ENCODE measurements at places on chromosomes 3 and 15. TPM values are rescaled to one million over a fixed set of nuclear protein-coding genes. Genes with fewer than 3 reads are reported as not detected.
A peak's percentile ranks its signal among the peaks of the same experiment; 100 is the strongest.

LRTM1 gene
- not detected for total RNA-seq

XYLB gene
- total RNA-seq: 3.1 TPM

CLDND1 gene
- 80.0 TPM for total RNA-seq

SLC25A20 gene
- 11.6 TPM for total RNA-seq

BCL2A1 gene
- not detected for total RNA-seq

DUOXA1 gene
- 0.98 TPM for total RNA-seq

ERICH6 gene
- total RNA-seq: not detected

CTXN2 gene
- not detected for total RNA-seq

HOMER2 gene
- total RNA-seq: 18.5 TPM

DNA sequence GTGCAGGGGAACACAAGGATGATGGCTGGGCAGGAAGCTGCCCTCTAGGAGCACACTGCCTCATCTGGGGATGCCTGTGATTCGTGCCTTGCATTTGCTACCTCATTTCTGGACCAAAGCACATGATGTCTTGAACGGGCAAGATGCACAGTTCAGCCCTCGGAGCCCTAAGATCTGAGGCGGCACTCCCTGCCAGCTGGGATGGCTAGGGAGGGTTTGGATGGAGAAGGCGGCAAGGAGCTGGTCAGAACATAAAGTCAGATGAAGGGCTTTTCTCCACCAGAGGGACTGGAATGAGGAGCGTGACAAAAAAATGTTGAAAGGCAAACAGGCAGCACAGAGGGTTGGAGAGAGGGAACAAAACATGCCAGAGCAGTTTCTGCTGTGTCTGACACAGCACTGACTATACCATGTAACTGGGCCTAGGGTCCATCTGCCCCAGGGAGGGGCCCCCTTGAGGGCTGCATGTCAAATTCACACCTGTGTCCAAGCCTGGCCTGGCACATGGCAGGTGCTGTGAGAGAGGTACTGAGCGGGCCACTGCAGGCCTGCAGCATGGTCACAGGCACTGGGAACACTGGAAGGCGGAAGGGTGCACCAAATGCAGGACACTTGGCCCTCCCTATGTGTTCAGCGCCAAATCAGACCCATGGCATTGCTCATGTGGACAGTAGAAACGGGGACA lies 21.7 kb downstream of the TMEM43 start:
- DNase-seq: no peak

DNA sequence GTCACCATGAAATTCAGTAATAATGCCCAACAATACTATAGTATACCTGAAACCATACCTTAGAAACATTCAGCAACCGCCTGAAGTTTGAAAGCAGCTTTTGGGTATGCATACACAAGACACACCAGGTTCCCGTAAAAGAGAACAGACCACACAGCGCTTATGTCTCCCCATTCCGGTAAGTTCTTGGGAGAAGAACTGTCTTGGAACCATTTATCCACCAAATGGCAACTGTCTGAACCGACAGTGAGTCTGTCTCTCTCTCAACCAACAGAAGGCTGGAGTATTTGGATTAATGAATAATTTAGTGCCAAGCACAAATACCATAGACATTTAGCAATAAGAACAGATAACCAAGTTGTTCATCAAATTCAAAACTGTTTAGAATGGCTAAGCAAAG lies 7.6 kb downstream of the RGMA start:
- no peak for DNase-seq

DNA sequence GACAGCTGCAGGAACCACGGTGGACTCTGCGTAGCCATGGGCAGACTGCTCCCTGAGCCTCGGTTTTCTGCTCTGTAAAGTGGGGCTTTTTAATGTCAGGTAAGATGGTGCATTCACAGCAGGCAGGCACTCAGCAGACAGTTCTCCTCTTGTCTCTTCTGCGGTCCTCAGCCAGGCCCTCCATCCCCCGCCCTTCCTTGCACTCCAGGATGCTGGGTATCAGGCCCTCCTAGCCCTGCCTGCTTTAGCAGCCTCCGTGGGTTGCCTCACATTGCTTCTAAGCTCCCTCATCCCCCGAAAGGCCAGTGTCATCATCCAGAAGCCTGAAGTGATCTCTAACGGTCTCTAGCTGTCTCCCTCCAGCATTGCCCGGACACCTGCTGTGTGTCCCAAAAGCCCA lies 115.7 kb downstream of the WNT7A start:
- DNase-seq: no peak

GRCh38 chr3:159994182-159994581 lies 5.5 kb downstream of the IL12A start:
- no peak for DNase-seq

DNA sequence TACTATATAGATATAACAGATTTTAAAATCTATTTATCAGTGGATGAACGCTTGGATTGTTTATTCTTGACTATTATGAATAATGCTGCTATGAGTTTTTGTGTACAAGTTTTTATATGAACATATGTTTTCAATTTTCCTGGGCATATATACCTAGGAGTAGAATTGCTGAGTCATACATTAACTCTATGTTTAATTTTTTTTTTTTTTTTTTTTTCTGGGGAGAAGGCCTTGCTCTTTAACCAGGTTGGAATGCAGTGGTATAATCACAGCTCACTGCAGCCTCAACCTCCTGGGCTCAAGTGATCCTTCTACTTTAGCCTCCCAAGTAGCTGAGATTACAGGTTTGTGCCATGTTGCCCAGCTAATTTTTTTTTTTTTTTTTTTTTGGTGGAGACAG lies 9.1 kb downstream of the CIDEC start:
- no peak for DNase-seq

DNA sequence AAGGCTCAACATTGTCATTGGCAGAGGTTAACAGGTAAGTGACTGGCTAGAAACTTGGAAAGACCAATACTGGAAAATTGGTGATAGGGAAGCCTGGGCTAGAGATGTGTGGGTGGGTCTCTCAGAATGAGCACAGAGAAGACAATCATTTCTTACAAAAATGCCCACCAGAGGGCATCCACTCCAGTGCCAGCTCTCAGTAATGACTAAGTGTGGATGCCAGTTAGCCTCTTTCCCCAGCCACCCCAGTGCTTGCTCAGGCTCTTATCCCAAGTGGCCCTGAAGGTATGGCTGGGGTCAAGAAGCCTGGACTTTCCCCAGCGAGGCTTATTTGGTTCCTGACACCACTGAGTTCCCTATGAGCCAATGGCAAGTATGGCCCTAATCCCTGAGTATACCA lies 115.9 kb upstream of the ST8SIA2 start:
- DNase-seq: peak; percentile 45

DNA sequence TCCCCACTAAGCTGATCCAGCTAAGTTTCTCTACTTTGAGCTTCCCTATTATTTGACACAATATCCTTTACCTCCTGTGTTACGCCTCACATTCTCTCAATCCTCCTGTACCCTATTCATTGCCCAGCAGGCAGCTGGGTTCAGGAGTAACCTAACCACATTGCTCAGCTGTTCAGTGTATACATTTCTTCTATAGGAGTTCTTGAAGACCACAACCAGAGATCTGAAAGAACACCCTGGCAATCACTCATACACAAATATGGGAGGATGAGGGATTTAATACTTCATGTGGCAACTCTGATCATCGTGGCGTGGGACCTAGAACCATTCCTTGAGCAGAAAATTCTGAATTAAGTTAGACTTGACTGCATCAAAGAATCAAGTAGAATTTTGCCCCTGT lies 346.8 kb upstream of the ARPP21 start:
- no peak for DNase-seq

GRCh38 chr15:41512940-41513505 lies 604 bp downstream of the LTK start:
- DNase-seq: no peak

DNA sequence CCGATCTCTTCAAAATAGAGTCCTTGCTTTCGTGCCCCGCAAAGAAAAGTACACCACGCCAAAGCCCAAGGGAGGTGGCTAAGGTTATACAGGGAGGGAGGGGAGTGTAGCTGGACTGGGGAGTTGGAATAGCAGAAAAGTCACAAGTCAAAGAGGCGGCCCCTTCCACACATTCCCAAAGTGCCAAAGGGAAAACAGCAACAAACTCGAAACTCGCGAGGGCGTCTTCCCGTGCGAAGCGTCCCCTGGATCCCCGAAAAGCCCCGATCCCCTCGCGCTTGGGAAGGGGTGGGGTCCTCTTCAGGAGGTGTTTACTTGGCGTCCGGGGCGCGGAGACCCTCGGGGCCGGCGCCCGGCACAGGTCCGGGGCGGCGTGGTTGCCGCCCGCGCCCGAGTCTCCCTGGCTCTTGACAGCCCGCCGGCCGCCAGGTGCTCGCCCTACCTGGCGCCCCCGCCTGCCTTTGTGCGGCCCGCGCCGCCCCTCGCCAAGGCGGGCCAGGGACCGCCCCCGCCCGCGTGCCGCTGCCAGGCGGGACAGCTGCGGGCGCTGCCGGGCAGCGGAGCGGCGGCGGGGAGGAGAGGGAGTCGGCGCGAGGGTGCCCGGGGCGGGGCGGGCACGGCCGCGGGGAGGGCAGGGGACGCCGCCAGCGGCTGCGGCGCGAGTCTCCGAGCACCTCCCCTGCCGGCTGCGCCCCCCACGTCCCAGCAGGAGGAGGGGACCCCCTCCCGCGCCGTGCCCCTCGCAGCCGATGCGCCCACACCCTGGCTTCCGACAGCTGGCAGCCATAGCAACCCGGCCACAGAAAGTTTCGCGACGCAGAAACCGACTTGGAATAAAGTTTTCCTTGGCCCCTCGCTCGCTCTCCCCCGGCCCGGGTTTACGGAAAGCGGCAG lies 966 bp downstream of the MYO1E start:
- no peak for DNase-seq

- DNase-seq: no peak
Observed at GRCh38 chr3:133691273-133692107, 29.7 kb upstream of the TOPBP1 start.

GRCh38 chr15:71337197-71337845 lies 222.1 kb downstream of the THSD4 start:
- no peak for DNase-seq

DNA sequence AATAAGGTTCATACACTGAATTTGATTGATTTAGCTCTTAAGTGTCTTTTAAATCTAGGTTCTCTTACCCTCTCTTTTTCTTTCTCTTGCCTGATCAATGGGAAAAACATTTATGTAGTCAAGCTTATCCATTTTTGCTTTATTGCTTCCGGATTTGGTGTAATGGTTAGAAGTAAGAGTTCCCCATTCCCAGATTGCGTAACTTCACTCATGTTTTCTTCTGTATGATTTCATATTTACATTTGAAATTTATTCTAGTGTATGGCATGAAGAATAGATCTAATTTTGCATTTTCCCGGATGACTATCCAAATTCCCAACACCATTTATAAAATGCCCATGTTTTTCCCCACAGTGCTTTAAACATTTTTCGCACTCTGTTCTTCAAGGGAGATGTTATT lies 27.9 kb upstream of the SV2B start:
- no peak for DNase-seq

DNA sequence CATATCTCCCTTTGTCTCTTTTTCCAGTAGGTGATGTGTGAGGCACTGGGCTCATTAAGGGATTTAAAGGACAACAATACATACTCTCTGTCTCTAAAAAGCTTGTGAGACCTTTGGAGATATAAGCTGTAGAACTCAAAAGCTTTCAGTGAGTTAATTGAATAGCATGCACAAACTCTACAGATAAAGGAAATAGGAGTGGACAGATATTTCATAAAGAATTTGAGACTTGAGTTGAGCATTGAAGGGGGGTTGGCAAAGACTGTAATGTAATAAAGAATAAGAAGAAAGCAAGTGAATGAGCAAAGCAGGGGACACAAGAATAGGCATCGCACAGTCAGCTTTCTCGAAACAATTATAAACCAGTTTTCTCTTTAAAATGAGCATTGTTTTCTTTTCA lies 583.4 kb upstream of the DPPA4 start:
- no peak for DNase-seq

DNA sequence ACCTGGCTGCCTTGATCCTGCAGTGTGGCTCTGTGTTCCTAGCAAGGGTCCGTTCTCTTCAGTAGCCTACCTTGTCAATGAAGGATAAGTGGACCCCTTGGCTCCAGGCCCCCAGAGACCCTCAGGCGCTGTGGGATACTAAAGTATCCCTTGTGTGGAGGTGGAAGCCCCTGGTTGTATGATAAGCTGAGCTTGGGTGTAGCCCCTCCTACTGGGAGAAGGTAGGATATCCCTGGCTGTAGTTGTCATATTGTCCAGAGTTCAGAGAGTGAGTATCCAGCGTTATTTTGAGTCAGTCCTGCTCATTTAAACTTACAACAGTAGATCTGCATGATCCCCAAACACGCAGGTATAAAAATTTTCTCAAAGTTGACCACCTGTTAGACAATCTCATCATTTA lies 496.8 kb downstream of the CNTN4 start:
- no peak for DNase-seq

DNA sequence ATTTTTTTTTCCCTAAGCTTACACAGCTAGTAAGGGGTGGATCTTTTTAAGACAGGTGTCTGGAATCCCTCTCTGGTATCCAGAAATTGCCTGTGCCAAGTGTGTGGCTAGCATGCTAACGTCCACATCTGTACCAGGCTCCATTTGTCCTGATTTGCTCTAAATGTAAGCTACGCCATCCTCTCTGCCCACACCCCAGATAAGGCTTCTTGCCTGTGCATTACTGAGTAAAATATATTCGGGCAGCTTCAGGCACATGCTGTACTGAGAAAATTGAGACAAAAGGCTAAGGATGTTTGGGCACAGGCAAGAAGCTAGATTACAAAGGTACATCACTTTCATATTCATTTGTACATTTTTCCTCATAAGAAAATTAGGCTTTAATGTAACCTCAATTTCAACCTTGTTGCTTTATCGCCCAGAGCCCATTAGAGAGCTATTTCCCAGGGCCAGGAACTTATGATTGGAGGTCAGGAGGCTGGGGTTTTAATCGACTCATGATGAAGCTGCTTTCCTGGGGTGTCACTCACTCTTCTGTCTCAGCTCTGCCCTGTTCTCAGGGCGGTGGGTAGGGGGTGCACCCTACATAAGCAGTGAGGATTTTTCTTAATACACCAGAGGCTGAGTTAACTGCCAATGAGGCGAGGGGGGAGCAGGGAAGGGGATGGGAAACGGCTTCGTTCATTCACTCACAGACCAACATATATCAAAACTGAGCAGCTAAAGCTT lies 106.3 kb downstream of the RORA start:
- DNase-seq: no peak

DNA sequence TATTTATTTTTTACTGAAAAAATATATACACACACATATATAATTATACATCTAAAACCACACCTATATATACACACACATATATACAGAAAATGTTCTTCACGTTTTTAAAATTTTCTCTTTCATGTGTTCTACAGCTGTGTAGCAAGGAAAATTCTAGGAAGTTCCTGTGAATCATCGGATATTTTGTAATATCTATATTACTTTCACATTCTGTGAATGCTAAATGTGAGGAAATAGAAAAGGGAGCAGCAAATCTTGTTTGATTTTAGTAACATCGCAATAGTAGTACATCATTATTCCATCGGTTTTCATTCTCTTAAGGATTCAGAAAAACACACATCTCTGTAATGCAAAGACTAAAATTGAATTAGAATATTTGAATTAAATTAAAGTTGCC lies 836.8 kb upstream of the NECTIN3 start:
- no peak for DNase-seq

DNA sequence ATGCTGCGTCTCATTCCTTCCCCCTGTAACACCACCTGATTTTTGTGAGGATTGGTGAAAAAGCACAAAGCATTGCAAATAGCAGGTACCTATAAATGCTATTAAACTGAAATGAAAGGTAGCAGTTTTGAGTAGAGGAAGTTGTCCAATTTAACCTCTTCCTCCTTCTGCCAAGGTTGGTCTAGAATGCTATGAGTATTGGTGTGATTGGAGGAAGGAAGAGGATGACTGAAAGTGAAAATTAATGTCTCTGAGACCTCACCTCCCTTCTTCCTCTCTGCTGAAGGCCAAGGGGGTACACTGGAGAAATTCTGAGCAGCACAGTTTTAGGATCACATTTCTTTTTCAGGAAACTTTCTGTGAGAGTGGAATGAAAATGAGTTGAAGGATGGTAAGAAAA lies 94.4 kb downstream of the DTWD1 start:
- no peak for DNase-seq
